ENCODE measurements at places on chromosomes 2 and 18.
A peak's percentile ranks its signal among the peaks of the same experiment; 100 is the strongest.

DNA sequence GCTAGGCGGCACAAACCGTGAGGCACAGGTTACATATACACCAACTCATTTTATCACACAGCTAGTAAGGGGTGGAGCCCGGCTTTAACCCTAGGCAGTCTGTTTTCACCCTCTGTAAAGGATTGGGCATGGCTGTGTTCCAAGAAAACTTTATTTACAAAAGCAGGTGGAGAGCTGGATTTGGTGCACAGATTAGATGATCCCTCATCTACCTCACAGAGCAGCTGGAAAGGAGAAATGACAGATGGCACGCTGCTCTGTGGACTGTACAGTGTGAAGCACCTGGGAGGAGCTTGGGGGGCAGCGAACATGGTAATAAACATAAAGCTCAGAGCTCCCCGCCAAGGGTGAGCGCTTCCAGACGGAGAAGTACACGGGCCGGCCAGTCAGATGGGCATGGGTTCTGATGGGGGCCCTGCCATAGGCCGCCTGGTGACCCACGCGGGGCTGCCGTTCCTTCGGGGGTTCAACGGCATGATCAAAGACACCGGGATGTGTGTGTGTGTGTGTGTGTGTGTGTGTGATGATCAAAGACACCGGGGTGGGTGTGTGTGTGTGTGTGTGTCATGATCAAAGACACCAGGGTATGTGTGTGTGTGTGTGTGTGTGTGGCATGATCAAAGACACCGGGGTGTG, 862 bp upstream of the TMEM177 start:
- no peak for DNase-seq

- DNase-seq: no peak
These were observed 521.2 kb upstream of the POU3F3 start for GRCh38 chr2:104332731-104333130.

DNA sequence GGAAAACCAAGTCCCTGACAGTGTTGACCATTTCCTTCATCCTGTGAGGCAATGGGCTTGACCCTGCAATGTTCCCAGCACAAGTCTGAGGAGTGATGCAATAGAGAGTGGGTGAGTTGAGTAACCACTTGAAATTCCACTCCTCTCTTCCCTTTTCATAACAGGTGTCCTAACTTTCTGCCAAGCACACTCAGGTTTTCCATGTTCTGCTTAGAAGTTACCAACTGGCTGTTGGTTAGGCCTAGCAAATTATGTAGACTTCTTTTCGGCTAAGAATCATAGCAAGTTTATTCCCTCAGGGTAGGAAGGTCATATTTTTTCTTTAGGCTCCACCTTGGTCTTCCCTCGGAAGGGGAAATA, 11.5 kb downstream of the GNLY start:
- DNase-seq: peak; percentile 65

GRCh38 chr2:1788478-1788959, 44.2 kb upstream of the PXDN start:
- no peak for DNase-seq

- no peak for DNase-seq
These were observed 48.0 kb upstream of the TGIF1 start for GRCh38 chr18:3401669-3402620.

DNA sequence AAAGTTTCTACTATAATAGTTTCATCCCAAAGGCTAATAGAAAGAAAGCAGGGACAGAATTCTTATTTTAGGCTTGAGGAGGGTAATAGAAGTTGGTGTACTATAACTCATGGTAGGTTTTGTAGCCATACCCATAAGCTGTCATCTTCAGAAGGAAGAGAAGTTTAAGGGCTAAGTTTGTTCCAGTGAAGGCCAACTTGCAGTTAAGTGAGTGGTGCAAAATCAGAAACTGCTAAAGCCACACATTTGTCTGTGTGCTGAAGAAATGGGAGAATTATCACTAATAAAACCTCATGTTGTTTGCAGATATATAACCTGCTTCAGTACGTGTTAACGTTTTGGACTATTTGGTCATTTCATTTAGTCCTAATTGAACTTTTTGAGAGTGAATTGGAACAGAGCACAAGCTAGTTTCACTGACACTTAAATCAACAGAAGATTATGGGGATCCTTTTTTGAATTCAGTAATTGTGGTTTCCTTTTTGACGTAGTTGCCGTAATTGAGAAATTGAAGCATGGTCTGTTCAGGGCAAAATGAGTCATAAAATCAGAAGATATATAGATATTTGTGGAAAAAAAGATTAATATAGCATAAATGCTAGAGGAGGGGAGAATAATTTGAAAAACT, 69.1 kb downstream of the PHLPP1 start:
- DNase-seq: no peak

- DNase-seq: no peak
These were observed 27.4 kb upstream of the CUL3 start for GRCh38 chr2:224612578-224612977.

DNA sequence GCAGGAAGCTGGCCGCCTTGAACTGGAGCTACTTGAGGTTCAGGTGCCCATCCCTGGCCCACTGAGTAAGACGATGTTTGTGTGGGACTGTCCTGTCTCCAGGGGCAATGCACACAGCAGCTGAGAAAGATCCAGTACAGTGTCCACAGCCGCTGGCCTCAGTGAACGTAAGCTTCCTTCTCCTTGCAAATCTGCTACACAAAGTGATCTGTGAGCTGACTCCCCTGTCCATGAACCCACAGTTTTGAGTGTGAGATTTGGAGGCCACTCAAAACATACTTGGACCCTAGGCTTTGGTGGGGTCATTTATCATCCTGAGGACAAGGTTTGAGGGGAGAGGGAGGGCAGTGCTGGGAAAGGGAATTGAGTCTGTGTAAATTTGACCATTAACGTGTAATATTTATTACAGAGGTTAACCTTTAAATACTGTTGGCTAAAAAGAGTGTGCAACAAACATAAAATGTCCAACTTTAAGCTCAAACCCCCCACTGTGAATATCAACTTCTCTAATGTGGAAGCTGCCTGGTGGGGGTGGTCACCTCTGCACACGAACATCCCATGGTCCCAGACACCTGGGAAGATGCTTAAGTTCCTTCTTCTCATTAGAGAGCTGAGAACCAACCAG, 4.9 kb upstream of the CYS1 start:
- no peak for DNase-seq

GRCh38 chr18:7750095-7750663, 183.1 kb downstream of the PTPRM start:
- DNase-seq: no peak

DNA sequence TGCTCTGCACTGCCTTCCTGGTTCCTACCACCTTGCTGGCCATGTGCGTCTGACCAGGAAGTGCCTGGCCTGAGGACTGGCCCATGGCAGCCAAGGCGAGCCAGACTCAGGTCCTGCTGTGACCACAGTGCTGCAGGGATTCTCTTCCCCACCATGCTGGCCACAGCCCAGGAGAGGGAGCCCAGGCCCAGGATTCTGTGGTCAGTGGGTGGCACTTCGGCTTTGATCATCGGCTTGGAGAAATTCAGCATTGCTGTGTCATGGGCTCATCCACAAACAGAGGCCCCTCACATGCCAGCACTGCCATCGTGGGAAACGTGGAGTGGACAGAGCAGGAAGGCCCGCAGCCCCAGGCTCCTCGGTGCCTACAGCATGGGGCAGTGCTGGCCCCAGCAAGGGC, 211.6 kb downstream of the SEPTIN10 start:
- DNase-seq: no peak

GRCh38 chr18:41548521-41549260, 406.3 kb upstream of the PIK3C3 start:
- no peak for DNase-seq

GRCh38 chr18:14943967-14944636, 196.1 kb downstream of the ANKRD30B start:
- DNase-seq: no peak

DNA sequence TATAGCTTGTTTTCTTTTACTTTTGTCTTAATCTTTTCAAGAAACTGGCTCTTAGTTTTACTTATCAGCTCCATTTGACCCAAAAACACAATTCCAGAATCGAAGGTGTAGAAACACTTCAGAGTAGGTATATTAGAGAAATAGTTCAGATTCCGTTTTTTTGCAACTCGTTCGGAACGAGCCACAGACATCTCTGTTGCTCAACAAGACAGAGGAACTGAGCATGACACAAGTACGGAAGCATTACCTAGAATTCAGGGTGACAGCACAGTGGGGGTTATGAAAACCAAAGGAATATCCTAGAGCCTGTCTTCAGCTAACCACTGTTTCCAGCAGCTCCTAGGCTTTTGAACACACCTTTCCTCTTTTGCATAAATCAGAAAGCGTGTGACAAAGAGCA, 5.0 kb downstream of the HRH4 start:
- no peak for DNase-seq

DNA sequence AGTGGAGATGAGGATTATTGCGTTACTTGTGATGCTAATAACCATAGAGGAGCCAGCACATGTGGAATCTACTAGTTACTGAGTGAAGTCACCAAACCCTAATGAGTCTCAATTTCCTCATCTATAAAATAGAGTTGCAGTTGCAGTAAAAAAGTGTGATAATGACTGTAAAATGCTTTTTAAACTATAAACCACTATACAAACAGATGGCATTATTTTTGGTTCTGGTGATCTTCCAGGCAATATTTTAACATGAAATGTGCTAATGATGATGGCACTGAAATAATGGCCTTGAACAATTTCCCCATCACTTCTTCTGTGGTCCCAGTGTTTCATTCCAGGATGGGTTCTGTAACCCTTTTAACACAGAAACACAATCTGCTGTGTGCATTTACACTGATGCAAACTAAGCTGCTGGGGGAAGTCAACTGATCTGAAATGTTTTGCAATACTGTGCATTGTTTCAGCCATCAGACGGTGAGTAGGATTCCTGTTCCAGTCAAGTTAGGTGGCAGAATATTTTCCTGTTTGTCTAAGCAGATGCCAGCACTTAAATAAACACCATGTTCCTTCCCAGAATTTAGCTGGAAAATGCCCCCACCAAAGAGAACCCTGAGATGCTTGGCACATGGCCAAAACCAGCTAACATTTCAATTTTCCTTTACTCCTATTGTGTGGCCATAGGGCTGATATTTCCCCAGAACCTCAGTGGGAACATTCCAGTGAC, 52.6 kb downstream of the TACR1 start:
- DNase-seq: no peak

DNA sequence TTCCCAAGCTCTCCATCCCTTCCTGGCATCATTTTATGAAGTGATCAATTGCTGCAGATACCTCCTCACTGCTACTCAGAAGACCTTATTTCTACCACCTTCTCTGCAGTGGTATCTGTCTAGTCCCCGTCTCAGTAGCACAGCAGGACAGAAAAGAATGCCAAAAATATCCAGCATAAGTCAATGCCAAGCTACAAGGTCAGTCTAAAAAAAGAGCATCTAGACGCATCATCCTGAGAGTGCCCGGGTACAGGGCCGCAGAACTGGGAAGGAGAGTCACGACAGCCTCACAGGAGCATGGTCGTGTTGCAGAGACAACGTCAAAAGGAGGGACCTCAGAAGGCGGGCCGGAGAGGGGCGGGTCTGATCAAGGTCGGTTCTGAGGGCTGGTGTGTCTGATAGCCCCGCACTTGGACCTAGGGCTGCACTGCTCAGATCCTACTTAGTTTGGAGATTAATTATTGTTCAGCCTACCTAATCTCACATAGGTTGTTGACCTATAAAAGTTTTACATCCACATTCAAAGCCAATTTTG, 24.3 kb upstream of the SNTG2 start:
- DNase-seq: no peak

DNA sequence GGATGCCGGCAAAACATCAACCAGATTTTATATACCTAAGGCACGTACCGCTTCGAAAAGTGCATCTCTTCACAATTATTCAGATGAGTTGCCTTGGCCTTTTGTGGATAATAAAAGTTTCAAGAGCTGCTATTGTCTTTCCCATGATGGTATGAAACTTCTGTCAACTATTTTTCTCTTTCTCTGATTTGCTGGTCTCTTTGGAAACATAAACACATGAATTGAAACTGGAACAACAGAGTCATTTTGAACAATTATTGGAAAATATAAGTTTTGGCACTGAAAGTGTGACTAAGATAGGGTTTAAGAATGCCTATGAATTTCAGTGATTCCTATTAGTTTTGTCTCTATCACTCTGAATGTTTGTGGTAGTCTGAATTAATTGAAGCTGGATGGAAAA, 109.9 kb downstream of the DPP4 start:
- DNase-seq: no peak

GRCh38 chr2:140861666-140862065, 1269.2 kb downstream of the LRP1B start:
- no peak for DNase-seq

GRCh38 chr2:145190031-145190703, 670.2 kb upstream of the ZEB2 start:
- no peak for DNase-seq

DNA sequence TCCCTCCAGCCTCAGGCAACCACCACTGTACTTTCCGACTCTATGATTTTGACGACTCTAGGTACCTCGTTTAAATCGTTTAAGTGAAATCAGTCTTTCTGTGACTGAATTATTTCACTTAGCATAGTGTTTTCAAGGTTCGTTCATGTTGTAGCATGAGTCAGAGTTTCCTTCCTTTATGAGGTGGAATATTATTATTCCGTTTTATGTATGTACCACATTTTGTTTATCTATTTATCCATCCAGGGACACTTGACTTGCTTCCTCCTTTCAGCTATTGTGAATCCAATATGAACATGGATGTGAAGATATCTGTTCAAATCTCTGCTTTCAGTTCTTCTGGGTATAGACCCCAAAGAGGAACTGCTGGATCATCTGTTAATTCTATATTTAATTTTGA, 19.1 kb downstream of the IL1R2 start:
- no peak for DNase-seq

- DNase-seq: no peak
These were observed 3.2 kb downstream of the RALBP1 start for GRCh38 chr18:9478545-9478944.

DNA sequence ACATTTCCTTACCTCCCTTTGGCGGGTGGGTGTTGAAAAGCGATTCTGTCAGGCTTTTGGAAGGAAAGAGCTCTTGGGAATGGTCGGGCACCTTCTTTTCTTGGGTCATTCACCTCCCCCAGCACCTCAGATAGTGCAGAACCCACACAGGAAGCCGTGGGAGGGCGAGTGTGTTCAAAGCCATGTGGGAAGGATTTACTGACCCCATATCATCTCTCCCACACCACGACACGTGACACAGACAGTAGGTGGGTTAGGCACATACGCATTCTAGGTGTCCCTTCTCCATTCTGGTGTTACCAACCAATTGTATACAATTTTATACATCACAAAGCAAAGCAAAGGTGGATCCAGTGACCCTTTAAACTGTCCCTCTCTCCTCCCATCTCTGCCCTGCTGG, 263.7 kb upstream of the REV1 start:
- no peak for DNase-seq

GRCh38 chr18:9994701-9995235, 81.0 kb downstream of the VAPA start:
- DNase-seq: no peak

DNA sequence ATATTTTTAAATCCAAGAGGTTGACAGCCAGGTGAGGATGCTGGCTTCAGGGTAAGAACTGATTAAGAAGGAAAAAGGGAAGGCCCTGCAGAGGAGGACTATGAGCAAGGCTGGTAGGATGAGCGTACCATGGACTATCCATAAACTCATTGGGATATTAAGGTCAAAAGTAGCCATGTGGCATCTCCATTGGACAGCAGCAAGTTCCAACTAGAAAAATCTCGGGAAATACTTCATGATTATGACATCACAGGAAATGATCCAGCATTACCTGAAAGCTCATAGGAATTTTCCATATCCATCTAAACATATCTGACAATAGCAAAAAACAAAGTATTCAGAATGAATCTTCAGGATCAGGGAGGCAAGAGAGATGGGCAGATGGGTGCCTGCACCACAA, 34.2 kb downstream of the TGFA start:
- DNase-seq: no peak
